Gastrocnemius medialis (tissue), 4 donors: ENCODE measurements at places on chromosomes 13 and 19. TPM values are rescaled to one million over a fixed set of nuclear protein-coding genes. Genes with fewer than 3 reads are reported as not detected.

SRRM5 gene
- total RNA-seq, result not detected

TEX26 gene
- not detected for total RNA-seq

IRS2 gene
- 25.4 TPM for total RNA-seq

TPGS1 gene
- 40.6 TPM for total RNA-seq

ZNF562 gene
- total RNA-seq, result 8.1 TPM

- no peaks in the 10 kb centered on the region for H3K36me3 ChIP-seq
- no peak for DNase-seq
- no peaks in the 10 kb centered on the region for H3K27me3 ChIP-seq
- no peak overlapping the region for H3K4me3 ChIP-seq
These were observed 19.7 kb downstream of the VWA8 start for GRCh38 chr13:41941174-41941573.

- no peak overlapping the region for H3K27ac ChIP-seq
- no peak for DNase-seq
- no peaks in the 10 kb centered on the region for H3K4me1 ChIP-seq
These were observed 1.4 kb downstream of the LILRB2 start for GRCh38 chr19:54279406-54279962.
